NCI-H1092 treated with DMSO at 0.1 percent for 48 hours (cell line): ENCODE measurements at places on chromosomes 13 and 19.

GRCh38 chr19:43469160-43469480, 3.7 kb upstream of the LYPD3 start:
- no peak for DNase-seq

DNA sequence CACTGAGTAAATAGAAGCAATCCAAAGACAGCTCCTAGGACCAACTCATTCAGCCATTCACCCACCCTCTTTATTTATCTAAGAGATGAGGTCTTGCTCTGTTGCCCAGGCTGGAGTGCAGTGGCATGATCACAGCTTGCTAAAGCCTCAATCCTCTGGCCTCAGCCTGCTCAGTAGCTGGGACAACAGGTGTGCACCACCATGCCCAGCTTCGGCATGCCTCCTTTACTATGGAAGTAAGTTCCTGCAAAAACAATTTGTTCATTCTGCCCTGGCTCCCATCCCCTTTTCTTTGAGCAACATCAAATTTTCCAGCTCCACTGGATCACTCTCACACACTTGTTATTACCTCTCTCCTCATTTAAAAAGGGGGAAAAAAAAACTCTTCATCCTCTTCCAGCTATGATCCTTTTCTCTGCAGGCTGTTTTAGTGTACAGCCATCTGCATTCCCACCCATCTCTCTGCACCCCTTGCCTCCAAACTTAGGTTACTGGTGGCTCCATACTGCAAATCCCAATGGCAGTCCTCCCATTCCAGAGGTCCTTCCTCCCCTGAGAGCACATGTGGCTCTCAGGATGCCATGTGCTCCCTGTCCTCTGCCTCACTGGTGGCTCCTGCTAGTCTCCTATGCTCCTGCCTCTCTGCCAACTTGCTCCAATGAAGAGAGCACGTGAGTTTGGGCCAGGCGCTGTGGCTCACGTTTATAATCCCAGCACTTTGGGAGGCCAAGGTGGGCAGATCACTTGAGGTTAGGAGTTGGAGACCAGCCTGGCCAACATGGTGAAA, 2.2 kb downstream of the ELOF1 start:
- DNase-seq, result no peak

DNA sequence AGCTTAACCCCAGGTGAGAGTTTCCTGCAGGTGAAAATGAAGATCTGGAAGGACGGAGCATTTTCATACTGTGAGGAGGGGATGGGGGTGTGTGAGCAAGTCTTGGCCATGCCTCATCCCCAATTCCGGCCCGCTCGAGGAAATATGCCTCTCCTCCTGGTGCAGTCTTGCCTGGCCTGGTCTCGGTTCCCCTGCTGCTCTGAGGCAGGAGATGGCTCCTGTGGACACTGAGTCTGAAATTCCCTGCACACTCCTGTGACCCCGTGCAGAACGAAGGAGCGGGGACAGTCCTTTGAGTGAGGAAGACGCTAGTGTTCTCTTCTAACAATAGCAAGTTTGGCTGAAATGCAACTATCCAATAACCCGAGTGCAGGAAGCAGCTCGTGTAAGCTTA, 329 bp upstream of the ZNF439 start:
- DNase-seq, result no peak

DNA sequence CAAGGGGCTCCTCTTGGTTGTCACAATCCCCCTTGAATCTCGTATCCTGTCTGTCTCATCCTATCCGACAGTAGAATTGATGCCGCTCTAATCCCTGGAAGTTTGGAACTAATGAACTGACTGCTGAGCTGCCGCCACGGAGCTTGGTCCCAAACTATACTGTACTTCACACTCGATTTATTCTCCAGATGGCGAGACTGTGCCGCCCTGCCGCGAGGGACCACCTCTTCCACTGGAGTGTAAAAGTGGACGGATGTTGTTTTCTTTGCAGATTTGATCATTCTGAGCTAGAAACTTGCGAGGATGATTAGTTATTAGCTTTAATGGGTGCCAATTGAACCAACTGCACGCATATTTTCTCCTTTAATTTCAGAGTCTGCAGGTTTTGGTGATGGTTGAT, 117.2 kb downstream of the ZIC5 start:
- no peak for DNase-seq

DNA sequence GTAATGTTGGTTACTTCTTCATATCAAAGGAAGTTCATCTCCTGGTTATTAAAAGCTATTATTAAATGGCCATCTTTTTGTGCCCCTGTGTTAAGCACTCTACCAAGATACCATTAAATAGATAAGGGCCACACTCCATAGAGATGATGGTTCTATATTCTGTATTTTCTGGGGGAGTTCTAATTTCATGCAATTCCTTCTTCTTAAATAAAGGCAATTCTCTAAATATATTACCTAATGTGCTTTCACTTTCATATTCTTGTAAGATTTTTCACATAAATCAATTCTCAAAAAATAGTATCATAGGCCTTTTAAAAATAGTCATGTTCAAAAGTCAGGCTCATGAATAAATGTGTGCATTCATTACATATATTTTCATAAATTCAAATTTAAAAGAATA, 47.0 kb upstream of the USPL1 start:
- no peak for DNase-seq

- no peak for DNase-seq
Observed at GRCh38 chr19:41217741-41218140, 1.3 kb upstream of the AXL start.

- no peak for DNase-seq
Observed at GRCh38 chr19:12672744-12673143, 6.1 kb downstream of the WDR83 start.

DNA sequence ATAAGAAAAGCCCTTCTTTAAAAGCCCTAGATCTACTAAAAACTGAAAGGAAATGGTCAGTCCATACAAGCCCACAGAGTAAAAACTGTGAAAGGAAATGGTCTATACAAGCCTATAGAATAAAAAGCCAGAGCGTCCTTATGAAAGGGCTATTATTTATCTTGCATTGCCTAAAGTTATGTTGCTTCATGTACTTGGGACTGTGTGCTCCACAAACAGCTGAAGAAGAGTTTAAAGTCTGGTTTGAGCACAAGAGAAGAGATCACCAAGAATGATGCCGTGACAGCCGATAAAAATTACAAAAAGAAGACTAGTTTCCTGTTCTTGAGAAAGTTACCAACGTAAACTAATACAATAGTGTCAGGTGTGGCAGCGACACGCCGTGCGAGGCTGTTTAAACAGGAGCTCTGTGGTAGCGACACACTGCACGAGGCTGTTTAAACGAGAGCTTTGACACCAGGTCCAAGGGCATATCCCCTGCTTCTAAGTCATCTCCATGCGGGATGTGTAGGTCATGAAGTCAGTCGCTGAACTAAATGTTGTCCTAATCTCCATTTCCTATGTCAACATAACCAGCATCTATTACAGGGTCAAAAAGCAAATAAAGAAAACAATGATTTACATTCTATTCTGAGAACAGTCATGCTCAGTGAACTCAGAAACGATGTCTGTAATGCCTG, 24.9 kb downstream of the PCID2 start:
- DNase-seq, result no peak

- DNase-seq, result no peak
Observed at GRCh38 chr13:47869776-47870175, 131.3 kb downstream of the SUCLA2 start.

- peak; percentile 21 for DNase-seq
Observed at GRCh38 chr19:4456476-4456842, 1.1 kb downstream of the UBXN6 start.

GRCh38 chr19:48290401-48290770, 20.5 kb downstream of the ZNF114 start:
- no peak for DNase-seq

- peak; percentile 21 for DNase-seq
Observed at GRCh38 chr19:55443045-55443823, at the start of gene SHISA7. TSS of gene SHISA7 (minus strand) at chr19:55443300. CDS start at chr19:55442863, 437 bp downstream.

GRCh38 chr13:38399535-38399934, 49.9 kb downstream of the UFM1 start:
- DNase-seq, result no peak

GRCh38 chr13:37070956-37071355, 11.5 kb upstream of the SUPT20H start:
- no peak for DNase-seq

GRCh38 chr19:6229951-6230712, 49.6 kb downstream of the MLLT1 start:
- no peak for DNase-seq

GRCh38 chr13:39596685-39597084, 6.3 kb downstream of the LHFPL6 start:
- no peak for DNase-seq

GRCh38 chr13:76596216-76596615, 290.0 kb downstream of the KCTD12 start:
- no peak for DNase-seq

- DNase-seq, result no peak
Observed at GRCh38 chr13:58767566-58767965, 1136.0 kb downstream of the PCDH17 start.

GRCh38 chr19:37991176-37991835, 84.3 kb downstream of the SIPA1L3 start:
- no peak for DNase-seq

DNA sequence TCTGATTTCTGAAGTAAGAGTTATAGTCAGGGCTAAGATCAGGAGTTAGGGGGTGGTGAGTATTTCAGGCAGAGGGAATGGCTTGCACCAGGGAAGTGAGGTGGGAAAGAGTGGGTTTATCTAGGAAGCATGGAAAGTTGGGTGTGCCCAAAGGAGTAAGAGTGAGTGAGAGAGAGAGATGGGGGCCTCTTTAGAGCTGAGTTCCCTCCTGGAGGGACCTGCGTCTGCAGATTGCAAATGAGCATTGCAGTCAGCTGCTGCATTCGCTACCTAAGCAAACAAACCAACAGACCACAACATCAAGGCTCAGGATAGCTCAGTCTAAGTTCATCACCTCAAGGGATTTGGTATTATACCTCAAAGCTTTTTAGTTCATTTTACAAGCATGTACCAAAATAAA, 405.8 kb downstream of the FGF9 start:
- peak; percentile 47 for DNase-seq

GRCh38 chr13:109274188-109274821, 512.1 kb downstream of the IRS2 start:
- no peak for DNase-seq

DNA sequence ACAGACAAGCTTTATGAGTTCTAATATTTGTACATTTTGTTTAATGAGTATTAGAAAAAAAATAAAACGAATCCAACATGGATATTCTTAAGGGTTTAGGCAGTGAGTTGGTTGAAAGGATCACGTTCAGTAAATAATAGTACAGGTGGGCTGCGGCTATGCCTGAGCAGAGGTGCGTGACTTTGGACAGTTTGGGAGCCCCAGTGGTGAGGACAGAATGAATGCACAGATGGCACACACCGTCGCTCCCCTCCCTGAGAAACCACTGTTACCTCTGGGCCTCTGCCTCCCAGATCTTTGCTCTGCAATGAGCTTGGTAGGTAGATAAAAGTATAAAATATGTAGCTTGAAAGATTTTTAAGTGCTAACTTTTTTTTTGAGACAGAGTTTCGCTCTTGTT, 153.3 kb downstream of the SIPA1L3 start:
- peak; percentile 32 for DNase-seq

GRCh38 chr13:36341718-36342117, 4.5 kb downstream of the SPART start:
- DNase-seq, result no peak

- no peak for DNase-seq
Observed at GRCh38 chr13:34757441-34757840, 184.6 kb upstream of the NBEA start.

DNA sequence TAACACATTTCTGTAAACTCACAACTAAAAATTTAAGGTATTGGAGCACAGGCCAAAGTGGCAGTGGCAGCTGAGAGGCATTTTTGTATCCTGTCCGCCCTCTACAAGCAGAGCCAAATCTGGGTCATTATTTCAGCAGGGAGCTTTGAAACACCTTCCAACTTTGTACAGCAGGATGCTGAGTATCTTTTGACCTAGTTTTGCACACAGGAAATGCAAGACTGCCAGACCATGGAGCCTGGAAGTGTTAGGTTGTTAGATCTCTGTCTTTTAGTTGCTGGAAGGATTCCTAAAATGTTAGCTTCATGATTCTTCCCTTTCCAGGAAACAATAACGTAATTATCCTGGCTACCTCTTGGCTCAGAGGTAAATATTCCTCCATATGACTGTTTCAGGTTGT, 148.6 kb upstream of the ATXN8OS start:
- no peak for DNase-seq

GRCh38 chr19:13008926-13009787, 13.9 kb downstream of the NFIX start:
- no peak for DNase-seq

DNA sequence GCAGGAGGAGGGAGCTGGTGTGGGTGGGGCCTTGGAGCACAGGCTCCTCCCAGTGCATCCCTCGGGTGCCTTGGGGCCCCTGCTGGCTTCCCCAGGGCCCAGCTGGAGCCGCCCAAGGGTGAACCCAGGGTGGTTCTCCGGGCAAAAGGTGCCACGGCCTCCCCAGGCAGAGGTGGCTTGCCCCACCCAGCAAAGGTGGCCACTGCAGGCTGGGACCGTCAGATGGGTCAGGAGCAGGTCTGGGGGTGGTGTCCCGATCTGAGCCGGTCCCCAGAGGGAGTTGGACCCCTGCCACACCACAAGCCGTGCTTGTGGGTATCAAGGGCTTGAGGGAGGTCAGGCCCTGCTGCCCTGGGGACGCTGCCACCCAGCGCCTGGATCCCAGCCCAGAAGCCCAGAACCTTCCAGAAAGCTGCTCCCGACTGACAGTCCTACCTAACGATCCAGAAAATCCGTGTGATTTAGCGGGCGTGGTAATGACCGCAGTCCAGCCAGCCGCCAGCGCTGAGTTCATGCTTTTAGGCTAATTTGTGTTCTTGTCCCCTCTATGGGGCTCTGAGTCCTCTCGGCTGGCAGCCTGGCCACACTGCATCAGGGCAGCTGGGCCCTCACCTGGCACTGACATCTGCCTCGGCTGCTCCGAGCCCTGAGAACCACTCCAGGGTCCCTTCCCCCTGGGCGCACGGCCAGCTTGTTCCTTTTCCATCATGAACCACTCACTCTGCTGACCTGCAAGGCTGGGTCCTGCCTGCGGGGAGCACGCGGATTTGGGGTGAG, 5.0 kb upstream of the GRIN3B start:
- DNase-seq, result peak; percentile 88

- DNase-seq, result no peak
Observed at GRCh38 chr19:47113850-47114651, 475 bp upstream of the ZC3H4 start.

DNA sequence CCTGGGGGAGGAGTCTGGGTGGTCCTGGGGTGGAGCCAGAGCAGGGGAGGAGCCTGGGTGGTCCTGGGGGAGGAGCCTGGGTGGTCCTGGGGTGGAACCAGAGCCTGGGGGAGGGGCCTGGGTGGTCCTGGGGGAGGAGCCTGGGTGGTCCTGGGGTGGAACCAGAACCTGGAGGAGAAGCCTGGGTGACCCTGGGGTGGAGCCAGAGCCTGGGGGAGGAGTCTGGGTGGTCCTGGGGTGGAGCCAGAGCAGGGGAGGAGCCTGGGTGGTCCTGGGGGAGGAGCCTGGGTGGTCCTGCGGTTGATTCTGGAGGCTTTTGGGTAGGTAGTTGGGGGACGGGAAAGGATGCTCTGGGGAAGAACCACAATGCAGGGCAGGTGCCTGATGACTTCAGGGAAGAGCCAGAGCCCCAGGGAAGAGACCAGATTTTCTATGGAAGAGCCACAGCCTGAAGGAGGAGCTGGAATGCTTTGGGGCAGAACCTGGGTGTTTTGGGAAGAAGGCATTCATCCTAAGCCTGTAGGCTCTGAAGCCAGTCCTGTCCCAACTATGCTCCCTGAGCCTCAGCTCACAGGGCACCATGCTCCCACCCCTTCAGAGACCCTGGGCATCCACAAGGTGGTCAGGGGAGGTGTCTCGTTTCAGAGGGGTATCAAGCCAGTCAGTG, 15.0 kb downstream of the MRPS12 start:
- DNase-seq, result no peak

GRCh38 chr13:66700117-66700601, 530.0 kb downstream of the PCDH9 start:
- peak; percentile 44 for DNase-seq
